ENCODE measurements at places on chromosomes 7 and 10. TPM values are rescaled to one million over a fixed set of nuclear protein-coding genes. Genes with fewer than 3 reads are reported as not detected.

ZNF800 gene
- total RNA-seq, result 8.5 TPM

SPAM1 gene
- total RNA-seq, result not detected

PRLHR gene
- total RNA-seq, result not detected

TBX20 gene
- total RNA-seq, result 0.15 TPM

LIPM gene
- total RNA-seq, result not detected

PKD2L1 gene
- total RNA-seq, result not detected

IGFBP3 gene
- total RNA-seq, result 1.6 TPM

LRGUK gene
- total RNA-seq, result not detected

AKR1C4 gene
- total RNA-seq, result not detected

CHST3 gene
- 15.2 TPM for total RNA-seq

UTF1 gene
- not detected for total RNA-seq

PHKG1 gene
- total RNA-seq, result not detected

SUN3 gene
- total RNA-seq, result not detected

CCDC3 gene
- 0.45 TPM for total RNA-seq

CRHR2 gene
- total RNA-seq, result not detected

CPN1 gene
- total RNA-seq, result not detected

RPEL1 gene
- not detected for total RNA-seq

ETV1 gene
- 12.0 TPM for total RNA-seq

ELMO1 gene
- 1.6 TPM for total RNA-seq

ABCC2 gene
- total RNA-seq, result 0.17 TPM

AKR1C3 gene
- 1.8 TPM for total RNA-seq

NKX2-3 gene
- not detected for total RNA-seq

EXOSC1 gene
- 65.1 TPM for total RNA-seq

MYOZ1 gene
- 0.15 TPM for total RNA-seq

PAX4 gene
- not detected for total RNA-seq

OPTN gene
- total RNA-seq, result 27.2 TPM

ZNF107 gene
- total RNA-seq, result 3.2 TPM

TET1 gene
- total RNA-seq, result 1.8 TPM

GJC3 gene
- not detected for total RNA-seq

CEP41 gene
- total RNA-seq, result 21.7 TPM

CFAP69 gene
- total RNA-seq, result 0.30 TPM

MEIG1 gene
- 0.15 TPM for total RNA-seq

ATOH7 gene
- total RNA-seq, result not detected

CALML3 gene
- not detected for total RNA-seq

CPA4 gene
- 28.1 TPM for total RNA-seq

CCDC6 gene
- 18.6 TPM for total RNA-seq

SCIN gene
- not detected for total RNA-seq

TDRD1 gene
- not detected for total RNA-seq

ACBD7 gene
- 3.9 TPM for total RNA-seq

HMX2 gene
- not detected for total RNA-seq

CALHM3 gene
- not detected for total RNA-seq

NCF1 gene
- not detected for total RNA-seq

PON1 gene
- total RNA-seq, result not detected

GPR26 gene
- total RNA-seq, result not detected

SLC16A12 gene
- 3.6 TPM for total RNA-seq

Data from bronchus fibroblast of lung (primary cell).